ENCODE measurements at places on chromosomes 12 and 14.

GRCh38 chr12:18703321-18703720, 34.5 kb downstream of the PLCZ1 start:
- DNase-seq, result no peak

DNA sequence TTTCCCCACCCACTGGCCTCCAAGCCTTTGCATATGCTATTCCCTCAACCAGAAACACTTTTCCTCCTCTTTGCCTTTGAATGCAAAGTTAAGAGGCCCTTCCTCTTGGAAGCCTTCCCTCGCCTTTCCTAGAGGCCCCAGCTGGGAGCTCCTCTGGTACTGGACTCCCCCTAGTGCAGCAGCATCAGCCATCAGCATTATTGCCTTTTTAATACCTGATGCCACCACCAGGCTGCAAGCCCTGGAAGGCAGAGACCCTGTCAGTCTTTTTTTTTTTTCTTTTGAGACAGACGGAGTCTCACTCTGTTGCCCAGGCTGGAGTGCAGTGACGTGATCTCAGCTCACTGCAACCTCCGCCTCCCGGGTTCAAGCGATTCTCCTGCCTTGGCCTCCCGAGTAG, 19.1 kb upstream of the PLA2G1B start:
- no peak for DNase-seq

- no peak for DNase-seq
Measured at GRCh38 chr14:24337824-24338175, 2.0 kb downstream of the RIPK3 start.

DNA sequence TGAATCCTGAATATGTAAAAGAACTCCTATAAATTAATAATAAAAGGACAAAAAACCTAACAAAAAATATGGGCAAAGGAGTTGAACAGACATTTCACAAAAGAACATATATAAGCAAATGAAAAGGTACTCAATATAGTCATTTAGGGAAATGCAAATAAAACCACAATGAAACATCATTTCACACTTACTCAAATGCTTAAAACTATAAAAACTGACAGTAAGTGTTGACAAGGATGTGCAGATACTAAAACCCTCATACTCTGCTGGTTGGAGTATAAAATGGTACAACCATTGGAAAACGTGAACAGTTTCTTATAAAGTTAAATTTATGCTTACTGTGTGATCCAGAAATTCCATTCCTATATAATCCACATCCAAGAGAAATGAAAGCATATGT, 247.1 kb downstream of the GXYLT1 start:
- DNase-seq, result no peak

DNA sequence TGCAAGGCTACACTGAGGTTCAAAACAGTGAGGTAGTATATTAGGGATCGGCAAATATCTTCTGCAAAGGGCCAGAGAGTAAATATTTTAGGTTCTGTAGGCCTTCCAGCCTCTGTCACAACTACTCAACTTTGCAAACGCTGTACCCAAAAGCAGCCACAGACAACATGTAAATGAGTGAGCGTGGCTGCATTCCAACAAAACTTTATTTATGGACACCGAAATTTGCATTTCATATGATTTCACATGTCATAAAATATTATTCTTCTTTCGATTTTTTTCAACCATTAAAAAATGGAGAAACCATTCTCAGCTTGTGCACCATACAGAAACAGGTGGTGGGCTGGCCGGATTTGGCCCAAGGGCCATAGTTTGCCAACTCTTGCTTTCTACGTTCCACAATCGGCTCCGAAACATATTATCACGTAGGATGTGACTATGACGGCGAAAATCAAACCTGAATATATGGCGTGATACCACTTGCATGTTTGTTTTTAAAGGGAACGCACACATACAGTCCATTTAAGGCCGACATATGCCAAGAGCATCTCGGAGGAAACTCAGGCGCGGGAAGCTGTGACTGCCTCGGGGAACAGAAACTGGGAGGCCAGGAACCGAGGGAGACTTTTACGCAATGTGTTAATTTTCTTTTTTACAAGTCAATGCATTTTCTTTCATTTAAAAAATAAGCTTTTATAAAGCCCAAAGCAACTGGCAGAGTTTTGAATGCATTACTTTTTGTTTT, 7.1 kb downstream of the NCOR2 start:
- no peak for DNase-seq

- DNase-seq, result no peak
Measured at GRCh38 chr14:34355584-34356263, 106.3 kb downstream of the SPTSSA start.

DNA sequence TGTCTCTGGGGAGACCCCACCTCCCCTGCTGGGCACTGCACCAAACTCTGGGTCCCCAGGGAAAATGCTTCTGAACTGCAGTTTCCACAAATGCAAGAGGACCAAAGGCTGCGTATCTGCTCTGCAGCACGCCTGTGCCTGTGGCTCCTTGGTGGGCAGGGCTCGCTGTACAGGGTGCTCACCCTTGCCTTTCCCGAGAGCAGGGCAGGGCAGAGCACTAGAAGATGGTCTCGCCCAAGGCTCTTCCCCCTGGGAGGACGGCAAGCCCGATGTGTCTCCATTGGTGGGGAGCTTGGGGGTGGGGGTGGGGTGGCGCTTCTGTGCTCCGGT, 175.3 kb upstream of the RTL1 start:
- no peak for DNase-seq

GRCh38 chr14:35940291-35940690, 114.2 kb downstream of the BRMS1L start:
- DNase-seq, result no peak

DNA sequence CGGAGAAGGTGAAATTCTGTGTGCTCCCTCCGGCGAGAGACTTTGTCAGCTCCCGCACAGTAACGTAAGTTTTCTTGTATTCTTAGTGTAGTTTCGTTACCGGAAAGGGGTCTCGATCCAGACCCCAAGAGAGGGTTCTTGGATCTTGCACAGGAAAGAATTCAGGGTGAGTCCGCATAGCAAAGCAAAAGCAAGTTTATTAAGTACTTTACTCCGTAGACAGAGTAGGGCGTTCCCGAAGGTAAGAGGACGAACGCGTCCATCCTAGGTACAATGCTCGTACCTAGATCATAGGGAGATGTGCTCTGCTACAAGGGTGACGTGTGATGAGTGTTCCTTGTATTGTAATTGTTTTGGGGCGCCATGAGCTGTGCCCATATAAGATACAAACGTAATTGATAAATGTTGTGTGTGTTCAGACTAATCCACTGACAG, 293 bp downstream of the IFI27L1 start:
- DNase-seq, result no peak

GRCh38 chr14:65959563-65960024, 526.6 kb upstream of the CCDC196 start:
- DNase-seq, result no peak

- DNase-seq, result no peak
Measured at GRCh38 chr12:59046763-59047534, 126.6 kb upstream of the LRIG3 start.

- no peak for DNase-seq
Measured at GRCh38 chr14:92754966-92755365, 6.5 kb upstream of the LGMN start.

- no peak for DNase-seq
Measured at GRCh38 chr12:26317942-26318575, 122.7 kb downstream of the SSPN start.

- DNase-seq, result no peak
Measured at GRCh38 chr12:120856980-120857379, 47.2 kb downstream of the SPPL3 start.

DNA sequence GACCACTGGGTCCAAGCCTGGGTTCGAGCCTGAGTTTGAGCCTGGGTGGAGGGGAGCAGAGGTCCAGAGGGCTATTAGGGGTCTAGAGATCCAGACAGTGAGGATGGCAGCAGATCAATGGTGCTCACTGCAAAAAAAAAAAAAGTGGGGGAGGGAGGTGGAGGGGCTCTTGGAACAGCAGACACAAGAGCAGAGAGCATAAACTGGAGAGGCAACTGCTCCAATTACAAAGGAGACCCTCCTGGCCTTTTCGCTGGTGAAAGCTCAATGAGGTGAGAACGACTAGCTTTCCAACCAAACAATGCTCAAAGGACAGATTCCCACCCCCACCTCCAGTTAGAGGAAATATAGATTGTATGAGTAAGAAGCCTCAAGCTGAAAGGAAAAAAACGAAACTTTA, 124.2 kb upstream of the TSPAN8 start:
- no peak for DNase-seq

GRCh38 chr12:32052212-32052713, 54.4 kb upstream of the BICD1 start:
- no peak for DNase-seq

DNA sequence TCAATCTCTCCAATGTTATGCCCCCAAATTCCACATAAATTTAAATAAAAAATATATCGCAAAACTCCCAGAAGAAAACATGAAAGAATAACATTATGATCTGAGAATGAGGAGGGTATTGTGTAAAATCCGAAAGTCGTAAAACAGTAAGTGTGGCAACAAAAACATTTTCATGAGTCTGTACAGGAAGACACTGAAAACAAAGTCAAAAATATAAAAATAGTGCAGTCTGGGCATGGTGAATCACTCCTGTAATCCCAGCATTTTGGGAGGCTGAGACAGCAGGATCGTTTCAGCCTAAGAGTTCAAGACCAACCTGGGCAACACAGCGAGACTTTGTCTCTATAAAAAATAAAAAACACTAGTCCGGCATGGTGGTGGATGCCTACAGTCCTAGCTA, 57.1 kb downstream of the SPTLC2 start:
- no peak for DNase-seq

DNA sequence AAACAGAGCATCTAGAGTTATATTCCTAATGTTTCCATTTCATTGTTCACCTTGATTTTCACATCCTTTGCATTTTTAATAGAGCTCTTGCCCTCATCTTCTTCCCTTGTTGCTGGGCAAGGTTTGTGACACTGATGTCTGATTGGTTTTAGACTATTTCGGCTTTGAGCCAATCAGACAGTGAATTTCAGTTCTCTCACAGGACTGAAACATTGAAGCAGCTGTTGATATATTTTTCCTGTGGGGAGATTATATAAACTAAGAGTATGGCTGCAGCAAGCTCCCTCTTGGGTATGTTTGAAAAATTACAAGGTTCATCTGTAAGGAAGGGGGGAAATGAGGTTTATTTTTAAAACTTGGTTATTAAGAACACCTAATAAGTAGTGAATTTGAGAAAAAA, 51.2 kb downstream of the ATF7IP start:
- no peak for DNase-seq

DNA sequence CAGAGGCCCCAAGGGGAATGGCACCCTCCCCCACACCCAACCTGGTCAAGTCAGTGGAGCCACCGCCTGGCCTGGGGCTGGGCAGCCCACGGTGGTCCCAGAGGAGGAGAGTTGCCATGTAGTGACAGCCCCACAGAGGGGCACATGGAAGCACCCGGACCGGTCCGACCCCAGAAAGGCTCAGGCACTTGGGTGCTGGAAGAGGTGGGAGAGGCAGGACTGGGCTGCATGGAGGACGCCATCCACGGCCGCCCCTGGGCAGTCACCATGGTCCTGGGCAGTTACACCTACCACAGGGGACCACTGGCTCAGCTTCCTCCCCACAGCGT, 37.9 kb upstream of the TMEM179 start:
- no peak for DNase-seq

- DNase-seq, result no peak
Measured at GRCh38 chr14:74488786-74489397, 4.2 kb downstream of the NPC2 start.

GRCh38 chr14:32375663-32376062, 46.6 kb downstream of the AKAP6 start:
- no peak for DNase-seq

- no peak for DNase-seq
Measured at GRCh38 chr12:58584880-58585279, 335.4 kb downstream of the LRIG3 start.

- no peak for DNase-seq
Measured at GRCh38 chr14:96699666-96700065, 97.5 kb upstream of the VRK1 start.

DNA sequence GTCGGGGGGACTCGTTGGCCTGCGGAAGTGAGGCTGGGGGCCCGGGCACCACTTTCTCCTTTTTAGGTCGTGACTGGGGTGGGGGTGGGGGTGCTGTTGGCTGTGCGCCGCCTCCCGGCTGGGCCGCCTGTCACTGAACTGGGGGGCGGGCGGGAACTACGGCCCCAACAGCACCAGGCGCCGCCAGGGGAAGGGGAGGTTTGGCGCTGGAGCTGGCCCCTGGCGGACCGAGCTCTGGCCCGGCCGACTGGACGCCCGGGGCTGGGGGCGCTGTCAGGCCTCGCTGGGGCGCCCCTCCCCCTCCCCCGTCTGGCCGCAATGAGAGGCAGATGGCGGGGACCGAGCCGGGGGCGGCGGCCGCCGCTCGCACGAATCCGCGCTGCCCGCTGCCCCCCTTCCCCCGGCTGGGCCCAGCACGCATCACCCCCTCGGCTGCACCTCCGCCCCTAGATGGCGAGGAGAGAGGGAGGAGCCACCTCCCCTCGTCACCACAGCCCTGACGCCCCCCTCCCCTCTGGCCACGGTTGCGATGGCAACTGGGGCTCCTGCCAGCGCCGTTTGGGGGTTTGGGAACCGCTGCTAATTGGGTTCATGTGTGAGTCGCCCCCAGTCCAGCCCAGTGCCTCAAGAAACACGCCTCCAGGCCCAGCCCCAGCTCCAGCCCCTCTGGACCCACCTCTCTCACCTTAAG, 723 bp downstream of the NFATC4 start:
- no peak for DNase-seq

DNA sequence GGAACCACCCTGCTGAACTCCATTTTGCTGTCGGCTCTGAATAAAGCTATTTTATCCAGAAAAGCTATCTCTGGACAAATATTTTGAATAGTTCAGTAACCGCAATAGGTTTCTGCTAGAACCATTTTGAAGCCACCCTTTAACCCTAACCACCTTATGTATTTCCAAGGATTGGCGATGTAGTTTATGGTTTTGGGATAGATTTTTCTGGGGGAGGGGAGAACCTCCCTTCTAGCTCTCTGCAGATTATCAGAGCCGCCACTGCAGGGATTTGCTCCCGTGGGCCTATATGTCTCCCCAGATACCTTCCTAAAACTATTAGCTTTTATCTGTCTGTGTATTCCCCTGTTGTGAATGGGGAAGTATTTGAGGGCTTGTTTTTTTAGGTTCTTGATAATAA, 1.8 kb upstream of the TUBA1B start:
- no peak for DNase-seq

DNA sequence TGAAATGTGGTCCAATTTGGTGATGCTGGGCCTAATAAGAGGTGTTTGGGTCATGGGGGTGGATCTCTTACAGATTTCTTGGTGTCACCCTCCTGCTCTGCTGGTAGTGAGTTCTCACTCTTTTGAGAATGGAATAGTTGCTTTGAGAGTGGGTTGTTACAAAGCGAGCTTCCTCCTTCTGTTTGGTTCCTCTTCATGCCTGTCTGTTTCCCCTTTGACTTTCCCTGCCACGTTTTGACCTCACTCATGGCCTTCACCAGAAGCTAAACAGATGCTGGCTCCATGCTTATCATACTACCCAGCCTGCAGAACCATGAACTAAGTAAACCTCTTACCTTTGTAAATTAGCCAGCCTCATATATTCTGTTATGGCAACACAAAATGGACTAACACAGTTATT, 57.7 kb upstream of the LDHB start:
- no peak for DNase-seq

GRCh38 chr12:103586791-103587370, at the start of gene STAB2:
Gene STAB2 (plus strand): TSS chr12:103587273. CDS start chr12:103587477, 204 bp downstream.
- no peak for DNase-seq
